ENCODE measurements at places on chromosomes 7 and 10. TPM values are rescaled to one million over a fixed set of nuclear protein-coding genes. Genes with fewer than 3 reads are reported as not detected.
A peak's percentile ranks its signal among the peaks of the same experiment; 100 is the strongest.

DNA sequence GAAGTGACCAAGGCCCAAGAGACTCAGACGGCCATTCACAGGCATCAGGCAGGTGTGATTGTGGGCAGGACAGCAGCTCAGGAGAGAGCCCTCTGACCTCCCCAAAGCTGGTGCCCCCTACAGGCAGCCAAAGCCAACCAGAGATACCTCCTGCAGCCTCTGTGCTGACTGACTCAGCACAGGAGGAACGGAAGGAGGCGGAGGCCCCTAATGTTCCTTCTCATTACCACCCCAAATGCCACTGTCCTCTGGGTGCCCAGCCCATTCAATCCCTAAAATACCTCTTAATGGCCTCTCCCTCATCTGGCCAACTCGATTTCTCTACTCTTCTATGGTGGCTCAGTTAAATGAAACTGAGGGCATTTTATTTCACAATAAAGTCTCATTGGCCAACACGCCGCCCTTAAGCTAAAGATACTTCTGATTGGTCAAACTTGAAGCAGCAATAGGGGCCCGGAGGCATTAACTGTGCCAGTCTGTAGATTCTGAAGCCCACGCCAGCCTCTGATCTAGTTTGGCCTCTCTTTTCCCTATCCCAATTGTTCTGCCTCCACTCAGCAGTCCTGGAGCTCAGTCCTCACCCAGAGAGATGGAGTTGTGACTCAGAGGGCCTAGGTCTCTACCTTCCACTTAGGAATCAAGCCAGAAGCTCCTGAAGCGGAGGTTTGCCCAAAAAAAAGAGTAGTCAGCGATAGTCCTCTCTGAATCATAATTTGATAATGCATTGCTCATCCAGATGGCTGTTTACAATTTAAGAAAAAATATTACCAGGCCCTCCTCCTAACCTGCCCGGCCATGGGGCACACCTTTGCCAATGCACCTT lies 1.2 kb downstream of the CYREN start:
- no peak for DNase-seq
- peaks cover 33% of the 10 kb centered on the region for H3K36me3 ChIP-seq
- peak overlapping the region; percentile 91 for H3K27ac ChIP-seq
- no peaks in the 10 kb centered on the region for H3K27me3 ChIP-seq
- peak overlapping the region; percentile 89 for H3K4me3 ChIP-seq
- H3K4me1 ChIP-seq: peaks cover 14% of the 10 kb centered on the region

PGAM2 gene
- 0.26 TPM for total RNA-seq

PTN gene
- total RNA-seq: 13.9 TPM

DNA sequence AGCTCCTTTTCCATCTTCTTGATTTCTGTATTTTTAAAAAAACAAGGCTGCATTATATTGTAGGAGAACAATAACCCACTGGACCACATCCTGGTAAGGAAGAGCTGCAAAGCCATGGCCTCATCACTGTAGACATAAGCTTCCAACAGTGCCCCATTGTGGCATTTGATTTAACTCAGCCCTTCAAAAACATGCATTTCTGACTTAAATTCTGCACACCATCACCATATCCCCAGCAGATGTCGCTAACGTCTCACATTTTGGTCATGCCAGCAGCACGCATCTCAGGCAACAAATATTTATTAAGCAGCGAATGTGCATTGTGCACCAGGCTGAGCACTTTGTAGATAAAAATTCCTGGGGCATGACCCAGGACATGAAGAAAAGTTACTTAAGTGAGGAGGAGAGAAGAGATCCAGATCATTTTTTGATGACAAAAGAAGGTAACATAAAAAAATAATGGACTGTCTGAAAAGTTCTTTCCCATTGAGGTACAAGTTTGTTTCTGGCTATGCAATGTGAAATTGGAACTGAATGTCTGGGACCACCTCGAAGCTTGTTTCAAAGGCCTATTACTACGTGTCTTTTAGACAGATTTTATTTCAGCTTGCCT lies 164.6 kb upstream of the CDCA7L start:
- no peaks in the 10 kb centered on the region for H3K36me3 ChIP-seq
- no peaks in the 10 kb centered on the region for H3K4me1 ChIP-seq
- no peaks in the 10 kb centered on the region for H3K27me3 ChIP-seq
- peak; percentile 91 for DNase-seq

UCMA gene
- not detected for total RNA-seq

GRCh38 chr10:14126697-14127440 lies 203.9 kb downstream of the FRMD4A start:
- H3K4me1 ChIP-seq: no peaks in the 10 kb centered on the region
- H3K27me3 ChIP-seq: no peaks in the 10 kb centered on the region
- no peak overlapping the region for H3K27ac ChIP-seq
- H3K4me3 ChIP-seq: no peak overlapping the region
- peak; percentile 52 for DNase-seq
